ENCODE measurements at places on chromosomes 3 and 15. TPM values are rescaled to one million over a fixed set of nuclear protein-coding genes. Genes with fewer than 3 reads are reported as not detected.

NEK11 gene
- total RNA-seq: 5.7 TPM

DNAJC19 gene
- 45.5 TPM for total RNA-seq

GMPS gene
- total RNA-seq: 47.4 TPM

CLDN16 gene
- not detected for total RNA-seq

FBXW12 gene
- total RNA-seq: not detected

BNC1 gene
- 0.19 TPM for total RNA-seq

UCN2 gene
- not detected for total RNA-seq

STT3B gene
- 84.7 TPM for total RNA-seq

C3orf20 gene
- total RNA-seq: 0.10 TPM

ZPLD1 gene
- 12.3 TPM for total RNA-seq

Measured in posterior vena cava (tissue), 2 donors.